Right atrium auricular region (tissue), 2 donors: ENCODE measurements at places on chromosomes 7 and 10. TPM values are rescaled to one million over a fixed set of nuclear protein-coding genes. Genes with fewer than 3 reads are reported as not detected.
A peak's percentile ranks its signal among the peaks of the same experiment; 100 is the strongest.

MUC3A gene
- not detected for total RNA-seq

DNA sequence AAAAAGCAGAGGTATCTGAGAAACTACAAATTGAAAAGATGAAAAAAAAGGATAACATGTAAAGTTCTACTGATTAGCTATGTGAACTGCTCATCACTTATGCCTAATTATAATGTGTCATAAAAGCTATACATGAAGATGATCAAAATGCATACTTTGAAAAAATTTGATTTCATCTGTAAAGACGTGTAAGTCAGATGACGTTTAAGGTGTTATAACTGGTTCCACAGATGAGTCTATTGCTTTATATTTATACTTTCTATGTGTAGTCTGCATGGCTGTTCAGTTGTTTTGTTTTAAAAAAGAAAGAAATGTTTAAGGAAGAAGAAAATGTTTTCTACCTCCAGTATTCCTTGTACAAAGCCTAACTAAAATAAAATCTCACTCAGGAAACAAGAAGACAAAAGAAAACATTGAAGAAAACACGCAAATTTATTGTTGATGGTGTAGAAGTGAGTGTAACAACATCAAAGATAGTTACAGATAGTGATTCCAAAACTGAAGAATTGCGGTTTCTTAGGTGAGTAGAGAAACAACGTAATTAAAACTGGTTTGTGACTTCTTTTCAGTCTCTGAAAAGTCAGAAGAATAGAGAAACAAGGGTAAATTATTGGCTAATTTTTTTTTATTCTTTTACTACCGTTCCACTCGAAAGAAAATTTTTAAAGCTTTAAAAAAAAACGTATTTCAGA lies 38.4 kb downstream of the SLK start:
- no peak for DNase-seq

DLX6 gene
- not detected for total RNA-seq

- peak; percentile 62 for DNase-seq
Measured at GRCh38 chr7:70380421-70381015, 751.4 kb upstream of the GALNT17 start.

OR13A1 gene
- not detected for total RNA-seq

DNA sequence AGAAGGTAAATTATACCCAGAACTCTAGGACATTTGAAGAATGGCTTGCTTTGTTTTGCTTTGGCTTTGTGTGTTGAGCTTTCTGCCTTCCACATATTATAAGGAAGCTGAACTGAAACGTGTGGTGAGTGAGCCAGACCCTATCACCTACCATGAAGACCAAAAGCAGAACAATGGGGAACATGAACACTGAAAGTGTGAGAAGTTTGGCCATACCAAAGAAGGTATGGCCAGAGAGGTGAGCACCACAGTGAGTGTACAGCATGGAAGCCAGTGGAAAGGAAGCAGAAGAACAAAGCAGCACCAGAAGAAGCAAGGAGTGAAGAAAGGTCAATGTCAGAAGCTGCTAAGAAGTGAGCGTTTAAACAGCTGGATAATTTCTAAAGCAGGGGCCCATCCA lies 59.7 kb upstream of the CCDC71L start:
- no peak for DNase-seq

EGFR gene
- 21.1 TPM for total RNA-seq

DNA sequence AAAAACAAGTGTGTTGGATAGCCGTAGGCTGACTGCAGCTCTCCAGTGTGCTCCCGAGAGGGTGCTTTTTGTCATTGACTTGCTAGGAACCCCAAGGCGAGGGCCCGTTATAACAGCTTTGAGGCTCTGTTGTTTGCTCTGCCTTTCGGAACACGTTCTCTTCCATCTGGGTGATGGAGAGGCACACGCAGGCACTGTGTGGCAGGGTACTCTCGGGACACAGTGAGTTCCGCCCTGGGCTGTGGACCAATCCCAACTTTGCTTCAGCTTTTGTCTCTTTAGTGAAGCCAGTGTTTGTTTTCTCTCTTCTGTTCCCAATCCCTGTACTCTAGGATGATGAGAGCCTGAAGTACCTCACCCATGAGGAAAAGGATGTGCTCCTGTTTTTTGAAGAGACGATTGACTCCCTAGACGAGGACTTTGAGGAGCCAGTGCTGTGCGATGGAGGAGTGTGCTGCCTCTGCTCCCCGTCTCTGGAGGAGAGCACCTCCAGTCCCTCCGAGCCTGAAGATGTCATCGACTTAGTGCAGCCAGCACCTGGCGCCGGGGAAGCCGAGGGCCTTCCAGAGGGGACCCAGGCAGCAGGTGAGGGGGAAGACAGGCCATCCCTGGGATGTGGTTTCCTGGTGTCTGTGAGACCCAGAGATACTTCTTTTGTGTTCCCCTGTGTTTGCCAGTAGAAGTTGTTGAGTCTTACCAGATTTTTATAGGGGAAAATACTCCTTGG lies 43.2 kb downstream of the PROSER2 start:
- DNase-seq: no peak

- no peak for DNase-seq
Measured at GRCh38 chr7:44131173-44132029, 8.1 kb upstream of the POLD2 start.

DNA sequence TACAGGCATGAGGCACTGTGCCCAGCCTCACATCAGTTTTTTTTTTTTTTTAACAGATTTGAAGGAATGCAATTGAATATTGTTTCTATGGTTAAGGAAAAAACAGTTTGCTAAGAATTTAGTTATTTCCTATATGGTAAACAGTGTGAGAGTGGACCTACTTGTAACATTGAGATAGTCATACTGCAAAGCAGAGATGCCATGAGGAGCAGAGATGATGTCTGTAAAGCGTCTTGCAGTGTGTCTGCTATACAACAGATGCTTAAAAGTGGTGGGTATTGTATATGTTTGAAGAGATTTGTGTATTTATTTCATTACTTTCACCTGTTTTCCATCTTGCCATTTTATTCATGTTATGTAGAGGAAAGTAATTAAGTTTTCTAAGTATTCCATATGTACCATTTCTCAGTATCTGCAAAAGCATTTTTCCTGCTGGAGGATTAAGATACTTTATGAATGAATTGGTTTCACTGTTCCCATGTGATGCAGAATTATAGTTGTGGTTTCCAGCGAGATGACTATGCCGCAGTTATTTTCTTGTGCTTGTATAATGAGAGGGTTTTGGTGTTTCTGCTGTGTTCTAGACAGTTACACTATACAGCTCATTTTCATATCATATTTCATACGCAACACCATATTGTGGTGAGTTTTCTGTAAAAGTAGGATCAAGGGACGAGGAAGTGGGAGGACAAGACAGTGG lies 26.6 kb downstream of the TET1 start:
- no peak for DNase-seq

AFAP1L2 gene
- total RNA-seq: 6.3 TPM

- DNase-seq: no peak
Measured at GRCh38 chr7:38659931-38660330, 28.8 kb upstream of the AMPH start.

DNA sequence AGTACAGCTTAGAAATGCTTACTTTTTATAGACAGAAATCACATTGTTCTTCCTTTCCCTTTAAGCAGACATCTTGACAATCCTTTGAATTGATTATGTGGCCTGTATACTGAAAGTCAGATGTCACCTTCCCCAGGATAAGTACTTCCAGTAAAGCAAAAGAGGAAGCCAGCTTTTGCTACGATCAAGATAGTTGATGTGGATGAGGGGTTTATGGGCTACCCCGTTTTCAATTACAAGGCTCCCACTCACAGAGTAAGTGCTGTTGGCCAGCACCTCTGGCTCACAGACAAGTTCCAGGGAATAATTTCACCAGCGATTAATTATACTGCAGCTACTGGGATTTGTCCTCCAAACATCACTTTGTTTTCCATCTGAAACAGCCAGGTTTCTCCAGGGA lies 95.1 kb upstream of the SAMD8 start:
- no peak for DNase-seq

RASSF4 gene
- 43.4 TPM for total RNA-seq

- DNase-seq: no peak
Measured at GRCh38 chr10:133278577-133279265, 2.1 kb upstream of the ADAM8 start.

DNA sequence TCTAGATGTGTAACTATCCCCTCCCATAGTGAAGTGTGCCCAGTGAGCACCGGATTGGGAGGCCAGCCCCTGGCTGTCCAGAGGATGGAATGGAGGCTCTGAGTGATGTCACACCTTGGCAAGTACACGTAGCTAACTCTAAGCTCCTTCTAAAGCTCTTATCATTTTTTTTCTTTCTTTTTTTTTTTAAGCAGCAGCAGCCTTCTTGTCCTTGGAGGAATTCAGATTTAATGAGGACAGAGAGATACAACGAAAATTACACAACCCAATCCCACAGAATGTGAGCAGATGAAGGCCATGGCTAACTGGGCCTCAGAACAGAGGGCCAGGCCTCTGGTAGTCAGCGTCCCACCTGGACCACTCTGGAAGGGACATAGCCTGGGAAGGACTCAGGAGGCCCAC lies 11.3 kb downstream of the TNS3 start:
- DNase-seq: no peak

GRCh38 chr7:141519623-141520022 lies 31.6 kb upstream of the AGK start:
- DNase-seq: no peak

ERV3-1 gene
- 5.7 TPM for total RNA-seq

DNA sequence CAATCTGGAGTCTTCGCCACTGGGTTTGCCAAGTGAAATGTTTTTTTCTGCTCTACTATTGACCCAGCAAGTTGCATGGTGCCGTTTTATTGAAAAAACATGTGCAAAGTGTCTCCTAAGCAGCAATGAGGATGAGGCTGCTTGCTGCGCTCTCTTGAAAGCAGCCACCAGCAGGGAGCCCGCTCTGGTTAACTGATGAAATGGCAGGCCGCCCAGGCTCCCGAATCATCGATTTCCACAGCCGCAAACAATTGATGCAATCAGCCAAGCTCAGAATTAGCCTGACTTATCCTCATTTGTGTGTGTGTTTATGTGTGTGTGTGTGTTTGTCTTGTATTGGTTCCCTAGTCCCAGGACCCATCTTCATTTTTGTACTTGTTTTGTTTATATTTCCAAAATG lies 22.2 kb upstream of the LYZL1 start:
- no peak for DNase-seq

DNA sequence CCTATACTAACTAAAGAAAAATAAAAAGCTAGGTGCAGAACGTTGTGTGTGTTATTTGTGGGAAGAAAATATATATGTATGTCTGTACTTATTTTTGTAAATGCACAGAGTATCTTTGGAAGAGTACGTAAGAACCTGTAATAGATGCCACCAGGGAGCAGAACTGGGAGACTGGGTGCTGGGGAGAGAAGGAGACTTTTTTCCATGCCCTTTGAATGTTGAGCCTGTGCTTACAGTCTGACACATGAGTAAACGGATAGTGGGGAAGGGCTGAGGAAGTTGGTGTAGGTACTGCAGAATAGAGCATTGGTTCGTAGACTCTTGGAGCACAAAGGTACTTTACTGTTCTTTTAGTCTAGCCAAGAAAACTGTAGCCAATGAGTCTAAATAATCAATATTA lies 1.3 kb upstream of the SCRN1 start:
- no peak for DNase-seq

DNA sequence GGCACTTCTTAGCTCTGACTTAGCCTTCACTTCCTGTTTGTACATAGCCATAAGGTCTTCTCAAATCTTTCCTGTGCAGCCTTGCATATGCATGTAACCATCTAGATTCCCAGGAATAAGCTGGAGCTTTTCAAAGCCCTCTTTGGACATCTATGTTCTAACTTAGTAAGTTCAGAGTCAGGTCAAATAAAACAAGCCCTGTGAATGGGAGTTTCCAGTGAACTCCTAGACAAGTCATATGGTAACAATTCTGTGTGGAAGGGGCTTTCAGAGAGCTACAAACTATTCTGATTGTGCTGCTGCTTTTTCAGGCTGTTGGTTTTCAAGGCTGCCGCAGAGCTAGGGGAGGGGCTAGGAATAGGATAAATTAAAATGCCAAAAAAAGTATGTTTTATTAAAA lies 208.4 kb upstream of the AKR1E2 start:
- no peak for DNase-seq

WIPF3 gene
- total RNA-seq: 1.3 TPM

DNA sequence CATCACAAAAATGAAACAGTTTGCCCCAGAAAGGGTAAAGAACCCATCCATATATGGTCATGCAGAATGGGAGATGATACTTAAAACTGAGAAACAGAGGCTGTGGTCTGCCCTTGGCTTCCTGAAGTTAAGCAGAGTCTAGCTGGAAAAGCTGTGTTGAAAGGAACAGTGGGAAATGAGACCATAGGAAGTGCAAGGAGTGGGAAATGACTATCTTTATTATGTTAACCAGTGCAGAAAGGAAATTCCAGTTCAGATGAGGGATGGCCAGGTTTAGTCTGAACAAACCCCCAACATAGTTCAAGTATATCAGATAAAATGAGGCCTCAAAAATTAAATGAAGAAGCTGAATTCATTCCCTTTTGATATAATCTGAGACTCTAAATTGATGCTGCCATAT lies 112.2 kb upstream of the TARP start:
- no peak for DNase-seq

GRCh38 chr7:37796138-37796775 lies 52.1 kb upstream of the NME8 start:
- no peak for DNase-seq

PTPRN2 gene
- total RNA-seq: 2.6 TPM

PYROXD2 gene
- total RNA-seq: 5.2 TPM

- DNase-seq: no peak
Measured at GRCh38 chr10:96627292-96627691, 40.5 kb upstream of the TM9SF3 start.

DNA sequence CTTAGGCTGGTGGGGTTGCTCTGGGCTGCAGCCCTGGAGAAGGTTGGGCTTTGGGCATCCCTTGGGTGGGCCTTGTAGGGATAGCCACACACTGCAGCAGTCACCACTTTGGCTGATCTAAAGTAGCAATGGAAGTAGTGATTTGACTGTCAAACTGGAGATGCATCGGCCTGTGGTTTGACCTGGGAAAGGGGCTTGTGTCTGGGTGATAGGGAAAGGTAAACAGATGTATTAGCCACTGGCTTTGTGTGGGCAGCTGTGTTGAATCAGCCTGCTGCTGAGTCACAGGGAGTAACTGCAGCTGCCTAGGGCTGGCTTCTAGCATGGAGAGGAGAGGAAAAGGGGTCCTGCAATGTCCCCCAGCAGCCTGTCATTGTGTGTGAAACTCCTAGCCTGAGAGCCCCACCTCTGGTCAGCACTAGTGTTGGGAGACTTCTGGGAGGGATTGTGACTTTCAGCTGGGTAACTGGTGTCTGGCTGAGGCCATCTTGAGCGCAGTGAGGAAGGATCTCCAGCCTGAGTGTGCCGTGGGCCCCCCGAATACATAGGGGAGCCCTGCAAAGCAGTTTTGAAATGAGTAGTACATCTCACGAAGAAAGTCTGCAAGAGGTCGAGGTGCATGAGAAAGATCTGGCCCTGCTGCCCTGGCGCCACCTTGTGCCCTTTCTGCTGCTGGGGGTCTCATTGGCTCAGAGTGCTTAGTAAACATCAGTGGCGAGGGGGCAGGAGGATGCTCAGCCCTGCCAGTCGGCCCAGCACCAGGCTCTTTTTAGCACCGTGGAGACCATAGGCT lies 117.3 kb downstream of the FANK1 start:
- DNase-seq: no peak
